ENCODE measurements at places on chromosomes 6 and 20.

DNA sequence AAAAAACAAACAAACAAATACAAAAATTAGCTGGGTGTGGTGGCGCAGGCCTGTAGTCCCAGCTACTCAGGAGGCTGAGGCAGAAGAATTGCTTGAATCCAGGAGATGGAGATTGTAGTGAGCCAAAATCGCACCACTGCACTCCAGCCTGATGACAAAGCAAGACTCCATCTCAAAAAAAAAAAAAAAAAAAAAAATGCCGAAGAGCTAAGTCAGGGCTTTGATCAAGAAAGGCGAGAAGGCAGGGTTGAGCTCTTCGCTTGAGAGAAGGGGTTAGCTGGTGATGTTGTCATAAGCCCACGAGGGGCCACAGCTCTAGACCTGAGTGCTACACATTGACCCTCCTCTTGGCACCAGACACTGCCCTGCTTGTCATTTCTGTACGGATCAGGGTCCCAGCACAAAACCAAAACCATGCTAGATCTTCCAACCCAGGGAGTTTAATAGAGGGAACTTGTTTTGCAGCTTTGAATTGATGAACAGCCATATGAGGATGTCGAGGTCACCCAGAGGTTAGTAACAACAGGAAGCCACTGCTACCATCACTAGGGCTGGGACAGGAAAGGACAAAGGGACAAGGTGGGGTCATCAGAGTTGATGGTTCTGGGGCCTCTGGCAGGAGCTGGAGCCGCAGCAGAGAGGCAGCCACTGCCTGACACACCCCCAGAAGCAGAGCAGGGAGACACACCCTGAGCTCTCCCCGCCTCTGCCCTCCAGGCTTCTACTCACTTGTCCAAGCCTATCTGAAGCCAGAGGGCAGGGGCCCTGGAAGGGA, 122.7 kb downstream of the SNX5 start:
- H3K4me3 ChIP-seq, result no peak overlapping the region
- H3K27ac ChIP-seq, result no peak overlapping the region
- DNase-seq, result no peak

DNA sequence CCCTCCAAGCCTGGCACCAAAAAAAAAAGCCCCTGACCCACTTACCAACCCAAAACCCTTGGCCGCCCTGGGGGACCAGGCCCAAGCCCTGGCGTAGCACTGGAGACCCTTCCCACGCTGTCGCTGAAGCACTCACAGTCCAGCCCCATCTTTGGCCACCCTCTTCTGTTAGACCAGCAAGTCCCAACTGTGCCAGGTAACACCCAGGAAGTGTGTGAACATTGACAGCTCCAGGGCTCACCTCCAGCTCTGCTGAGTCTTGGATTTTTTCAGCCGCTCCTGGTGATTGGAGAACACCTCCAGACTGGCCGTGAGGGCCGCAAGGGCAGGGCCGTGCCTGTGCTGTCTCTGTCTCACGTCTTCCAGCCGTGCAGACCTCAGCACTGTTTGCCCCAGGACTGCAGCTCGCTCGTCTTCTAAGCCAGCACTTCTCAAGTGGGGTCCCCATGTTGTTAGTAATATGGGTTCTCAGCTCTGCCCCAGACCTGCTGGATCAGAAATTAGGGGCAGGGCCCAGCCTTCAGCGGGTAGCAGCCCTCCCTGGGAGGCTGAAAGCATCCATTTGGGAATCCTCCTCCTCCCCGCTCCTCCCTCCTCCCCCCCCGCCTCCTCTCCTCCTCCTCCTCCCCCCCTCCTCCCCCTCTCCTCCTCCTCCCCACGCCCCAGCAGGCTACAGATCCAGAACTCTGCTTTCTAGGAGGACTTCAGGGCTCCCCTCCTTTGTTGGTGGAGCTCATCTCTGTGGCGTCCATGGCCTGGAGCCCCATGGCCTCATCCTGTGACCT, 18.1 kb downstream of the NPEPL1 start:
- peaks cover 4% of the 10 kb centered on the region for H3K36me3 ChIP-seq
- no peak overlapping the region for H3K27ac ChIP-seq
- no peaks in the 10 kb centered on the region for H3K27me3 ChIP-seq
- no peak overlapping the region for H3K4me3 ChIP-seq
- DNase-seq, result no peak

DNA sequence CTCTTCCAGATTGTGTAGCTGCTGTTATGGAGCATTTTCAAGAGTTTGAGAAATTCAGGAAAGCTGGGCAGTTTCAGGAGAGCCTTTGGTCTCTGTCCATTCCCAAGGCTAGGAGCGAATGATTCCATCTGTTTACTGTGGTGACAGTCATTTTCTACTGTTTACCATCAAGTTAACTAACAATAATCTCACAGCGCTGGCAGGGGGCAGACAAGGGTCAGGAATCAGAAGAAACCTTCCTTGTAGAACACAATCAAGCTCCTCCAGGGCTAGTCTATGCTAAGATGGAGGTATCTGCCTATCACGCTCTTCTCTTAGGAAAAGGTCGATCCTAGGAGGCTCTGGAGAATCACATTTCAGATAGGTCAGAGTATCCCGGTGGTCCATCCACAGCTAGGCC, 293.9 kb downstream of the KIF16B start:
- no peak overlapping the region for H3K4me3 ChIP-seq
- H3K27ac ChIP-seq, result no peak overlapping the region
- H3K27me3 ChIP-seq, result no peaks in the 10 kb centered on the region
- DNase-seq, result no peak
- no peaks in the 10 kb centered on the region for H3K4me1 ChIP-seq

GRCh38 chr6:34547701-34548644, 8.2 kb downstream of the SPDEF start:
- H3K27me3 ChIP-seq, result no peaks in the 10 kb centered on the region
- H3K36me3 ChIP-seq, result no peaks in the 10 kb centered on the region
- H3K4me1 ChIP-seq, result no peaks in the 10 kb centered on the region
- DNase-seq, result no peak

- no peak overlapping the region for H3K27ac ChIP-seq
- DNase-seq, result no peak
- no peaks in the 10 kb centered on the region for H3K36me3 ChIP-seq
- H3K4me1 ChIP-seq, result no peaks in the 10 kb centered on the region
These were observed 20.8 kb upstream of the ADGRF4 start for GRCh38 chr6:47677381-47678100.

GRCh38 chr20:25279403-25279802, 31.5 kb downstream of the PYGB start:
- DNase-seq, result no peak
- peaks cover 79% of the 10 kb centered on the region for H3K36me3 ChIP-seq
- H3K4me3 ChIP-seq, result no peak overlapping the region
- no peaks in the 10 kb centered on the region for H3K27me3 ChIP-seq

GRCh38 chr20:6704132-6704861, 63.2 kb upstream of the BMP2 start:
- no peak overlapping the region for H3K4me3 ChIP-seq
- no peaks in the 10 kb centered on the region for H3K27me3 ChIP-seq
- no peak for DNase-seq
- no peaks in the 10 kb centered on the region for H3K4me1 ChIP-seq

- H3K4me1 ChIP-seq, result no peaks in the 10 kb centered on the region
- H3K27me3 ChIP-seq, result no peaks in the 10 kb centered on the region
These were observed 136.2 kb downstream of the HIVEP1 start for GRCh38 chr6:12148317-12148801.

GRCh38 chr6:7170117-7170732, 62.5 kb downstream of the RREB1 start:
- no peak overlapping the region for H3K27ac ChIP-seq
- H3K27me3 ChIP-seq, result no peaks in the 10 kb centered on the region
- H3K36me3 ChIP-seq, result no peaks in the 10 kb centered on the region
- no peak overlapping the region for H3K4me3 ChIP-seq
- H3K4me1 ChIP-seq, result peaks cover 17% of the 10 kb centered on the region

All from thymus (tissue), 14 donors.